SHP77 treated with DMSO at 0.1 percent for 48 hours (cell line): ENCODE measurements at places on chromosomes 5 and 9.

DNA sequence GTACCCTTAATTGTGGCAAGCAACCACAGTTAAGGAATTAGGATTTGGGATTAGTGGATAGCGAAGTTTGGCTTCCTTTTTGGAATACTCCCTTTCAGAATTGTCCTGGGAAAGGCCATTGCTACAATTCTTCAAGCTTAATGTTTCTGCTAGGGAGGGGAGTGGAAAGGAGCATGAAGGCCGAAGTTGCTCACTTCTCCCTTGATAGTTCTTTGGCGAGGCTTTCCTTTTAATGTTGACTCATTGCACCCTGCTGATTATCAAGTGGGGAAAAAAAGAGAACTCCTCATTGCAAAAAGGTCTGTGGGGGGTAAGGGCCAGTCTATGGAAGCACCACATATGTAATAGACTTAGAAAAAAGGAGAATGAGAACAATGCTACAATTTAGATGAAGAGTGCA lies 30.7 kb downstream of the GRIN3A start:
- DNase-seq: no peak

DNA sequence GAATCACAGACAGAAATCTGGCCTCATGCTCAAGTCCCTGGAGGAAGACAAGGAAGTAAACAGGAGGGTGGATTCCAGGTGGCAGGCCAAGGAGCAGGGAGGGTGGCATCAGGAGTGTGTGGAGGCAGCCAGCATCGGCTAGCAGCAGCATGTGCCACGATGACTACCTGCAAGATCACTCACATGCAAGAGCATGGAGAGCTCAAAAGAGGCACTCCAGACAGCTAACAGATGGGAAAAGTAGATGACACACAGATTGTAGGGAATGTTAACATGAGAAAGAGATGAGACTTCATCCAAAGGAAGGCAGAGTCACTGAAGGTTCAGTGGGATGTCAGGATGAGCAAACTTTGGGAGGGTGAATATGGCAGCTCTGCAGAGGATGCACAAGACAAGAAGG lies 104.3 kb downstream of the SEMA5A start:
- no peak for DNase-seq

DNA sequence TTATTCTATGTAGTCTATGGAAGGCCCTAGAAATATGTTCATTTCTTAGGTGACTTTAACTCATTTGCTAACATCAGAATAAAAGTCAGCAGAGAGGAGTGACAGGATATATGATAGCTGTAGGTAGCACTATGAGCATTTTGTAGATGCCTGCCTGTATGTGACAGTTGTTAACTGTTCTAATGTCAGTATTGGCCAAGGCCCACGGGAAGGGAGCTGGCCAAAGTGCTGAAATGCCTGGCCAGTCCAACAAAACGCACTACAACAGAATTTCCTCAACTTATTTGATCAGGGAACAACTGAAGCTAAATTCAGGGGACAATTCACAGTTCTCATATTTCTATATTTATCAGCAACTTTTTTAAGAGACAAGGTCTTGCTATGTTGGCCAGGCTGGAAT lies 20.8 kb downstream of the SV2C start:
- no peak for DNase-seq

- DNase-seq: no peak
Measured at GRCh38 chr5:43691893-43692292, 88.9 kb downstream of the NNT start.

- DNase-seq: no peak
Measured at GRCh38 chr5:9265441-9266287, 280.2 kb downstream of the SEMA5A start.

DNA sequence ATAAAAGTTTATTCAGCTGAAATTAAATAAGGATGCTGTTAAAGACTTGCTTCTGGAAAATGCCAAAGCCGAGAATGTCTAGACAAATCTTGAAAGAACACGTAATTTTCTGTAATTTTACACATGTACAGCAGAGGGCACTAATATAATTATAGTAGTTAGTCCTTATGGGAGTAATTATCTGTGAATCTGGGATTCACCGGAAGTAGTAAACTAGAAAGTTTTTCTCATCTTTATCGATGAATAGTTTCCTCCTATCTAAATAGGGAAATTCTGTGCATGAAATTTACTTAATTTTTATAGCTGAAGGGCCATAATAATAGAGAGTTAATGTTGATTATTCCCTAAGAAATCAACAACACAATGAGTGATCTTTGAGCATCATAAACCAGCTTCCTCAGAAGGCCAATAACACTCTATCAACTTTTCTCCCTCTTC lies 18.4 kb upstream of the CNTLN start:
- peak; percentile 20 for DNase-seq

GRCh38 chr5:74386571-74387334 lies 253.8 kb downstream of the ENC1 start:
- no peak for DNase-seq

DNA sequence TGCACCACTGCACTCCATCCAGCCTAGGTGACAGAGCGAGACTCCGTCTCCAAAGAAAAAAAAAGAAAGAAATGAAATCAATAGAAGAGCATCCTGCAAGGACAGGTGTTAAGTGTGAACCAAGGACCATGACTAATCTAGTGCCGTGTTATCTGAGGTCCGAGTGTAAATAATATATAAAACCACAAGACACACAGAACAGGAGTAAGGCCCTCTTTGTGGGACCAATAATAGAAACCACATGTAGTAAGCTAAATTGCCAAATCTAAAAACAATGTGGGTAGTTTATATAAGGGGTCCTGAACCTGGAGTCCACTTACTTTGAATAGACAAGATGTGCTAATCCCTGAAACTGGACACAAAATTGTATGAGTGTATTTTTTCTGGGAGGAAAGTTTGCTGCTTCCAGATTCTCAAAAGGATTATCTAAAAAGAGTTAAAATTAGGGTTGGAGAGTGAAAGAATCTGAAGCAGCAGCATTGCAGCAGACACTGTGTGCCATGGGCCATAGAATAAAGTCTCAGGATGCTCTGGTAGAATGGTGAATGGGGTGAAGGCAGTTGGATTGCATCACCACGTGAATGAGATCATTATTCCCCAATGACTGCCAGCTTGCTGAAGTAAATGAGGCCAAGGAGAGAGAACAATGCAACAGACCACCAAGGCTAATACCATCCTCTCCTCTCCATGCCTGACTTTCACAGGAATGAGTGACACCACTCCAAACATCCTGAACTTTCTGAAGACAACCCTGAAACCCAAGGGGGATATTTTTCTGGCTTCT lies 222.7 kb downstream of the DCP2 start:
- no peak for DNase-seq
